ENCODE measurements at places on chromosomes 3 and 15.

DNA sequence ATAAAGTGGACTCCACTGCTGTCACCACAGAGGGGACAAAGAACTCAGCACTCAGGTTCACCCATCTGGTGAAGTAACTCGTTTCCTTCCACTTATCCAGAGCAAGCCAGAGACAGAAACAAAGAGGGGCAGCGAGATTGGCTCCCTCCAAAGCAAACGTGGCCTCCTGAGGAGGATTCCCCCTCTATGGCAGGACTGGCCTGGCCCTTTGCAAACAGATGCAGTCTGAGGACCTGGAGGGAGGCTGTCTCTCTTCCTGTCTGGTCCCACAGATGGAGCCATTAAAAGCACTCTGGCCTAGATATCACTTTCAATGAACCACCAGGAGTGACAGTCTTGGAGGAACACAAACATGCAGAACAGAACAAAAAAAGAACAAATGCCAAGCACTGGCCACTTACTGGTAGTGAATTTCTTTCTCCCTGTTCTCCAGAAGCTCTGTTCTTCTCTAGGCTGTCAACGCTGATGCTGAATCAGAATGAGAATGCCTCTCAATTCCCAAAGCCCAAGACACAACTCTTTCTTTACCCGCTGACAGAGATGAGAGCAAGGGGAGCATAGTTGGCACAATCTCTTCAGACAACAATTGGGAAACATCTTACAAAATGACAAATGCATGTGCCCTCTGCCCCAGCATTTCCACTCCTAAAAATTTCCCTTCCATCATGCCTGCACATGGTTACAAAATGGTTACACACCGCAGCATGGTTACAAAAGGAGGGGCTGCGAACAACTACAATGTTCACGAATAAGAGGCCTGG lies 14.3 kb downstream of the KLHL25 start:
- DNase-seq, result no peak

DNA sequence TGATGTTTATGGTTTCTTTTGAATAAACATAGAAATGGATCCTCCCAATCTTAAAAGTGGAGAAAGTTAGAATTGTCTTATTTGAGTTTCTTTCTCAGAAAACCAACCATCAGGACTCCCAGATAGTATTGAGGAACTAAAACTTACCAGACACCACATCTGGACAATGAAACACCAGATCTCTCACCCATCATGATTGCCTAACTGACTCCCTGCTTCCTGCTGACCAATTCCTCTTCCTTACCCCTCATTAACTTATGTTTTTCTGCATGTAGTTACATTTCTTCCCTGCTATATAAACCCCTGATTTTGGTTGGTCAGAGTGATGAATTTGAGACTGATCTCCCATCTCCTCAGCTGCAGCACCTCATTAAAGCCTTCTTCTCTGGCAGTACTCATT lies 242.0 kb upstream of the SETMAR start:
- DNase-seq, result no peak

GRCh38 chr15:50594311-50594710 lies 47.8 kb upstream of the USP50 start:
- DNase-seq, result no peak

DNA sequence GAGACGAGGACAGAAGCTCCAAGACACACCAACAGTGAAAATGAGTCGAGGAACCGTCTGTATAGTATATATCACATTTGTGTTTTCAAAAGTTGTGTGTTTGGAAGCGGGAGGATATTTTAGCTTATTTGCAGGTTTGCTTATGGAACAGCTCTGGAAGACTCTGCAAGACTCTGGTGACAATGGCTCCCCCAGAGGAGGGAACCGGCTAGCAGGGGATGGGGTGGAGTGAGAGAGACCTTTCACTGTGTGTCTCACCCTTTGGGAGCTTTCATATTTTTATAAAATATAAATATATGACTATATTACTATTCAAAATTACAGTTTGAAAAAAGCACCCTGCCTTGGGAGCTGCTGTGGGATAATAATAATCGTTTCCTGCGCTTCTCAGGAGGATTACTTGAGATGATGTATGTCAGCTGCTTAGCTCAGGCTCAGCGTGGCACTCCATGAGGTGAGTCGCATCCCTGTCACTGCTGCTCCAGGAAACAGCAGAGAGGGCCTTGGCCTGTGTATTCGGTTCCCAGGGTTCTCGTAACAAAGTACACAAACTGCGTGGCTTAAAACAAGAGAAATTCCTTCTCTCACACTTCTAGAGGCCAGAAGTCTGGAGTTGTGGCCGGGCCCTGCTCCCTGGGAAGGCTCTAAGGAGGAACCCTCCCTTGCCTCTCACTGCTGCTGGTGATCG lies 183.9 kb downstream of the FAM43A start:
- no peak for DNase-seq

DNA sequence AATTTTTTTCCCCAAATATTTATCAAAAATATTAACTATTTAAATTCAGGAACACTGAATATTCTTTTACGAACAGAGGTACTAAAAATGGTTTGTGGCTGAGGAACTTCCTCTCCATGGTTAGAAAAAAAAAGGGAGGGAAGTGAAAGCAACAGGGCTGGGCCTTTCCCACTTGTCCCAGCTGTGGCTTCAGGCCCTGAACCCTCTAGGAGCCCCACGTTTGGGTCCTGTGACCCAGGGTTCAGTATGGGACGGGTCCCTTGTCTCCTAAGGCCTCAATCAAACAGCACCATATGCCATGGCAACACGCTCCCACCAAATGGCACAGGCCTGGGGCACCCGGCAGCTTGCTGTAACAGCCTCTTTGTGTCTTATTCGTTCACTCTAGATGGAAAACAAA lies 32.4 kb downstream of the POC1A start:
- DNase-seq, result no peak

GRCh38 chr15:29097168-29097567 lies 172.5 kb downstream of the NSMCE3 start:
- DNase-seq, result no peak

- DNase-seq, result no peak
Observed at GRCh38 chr3:126573492-126574117, 14.9 kb upstream of the C3orf22 start.

DNA sequence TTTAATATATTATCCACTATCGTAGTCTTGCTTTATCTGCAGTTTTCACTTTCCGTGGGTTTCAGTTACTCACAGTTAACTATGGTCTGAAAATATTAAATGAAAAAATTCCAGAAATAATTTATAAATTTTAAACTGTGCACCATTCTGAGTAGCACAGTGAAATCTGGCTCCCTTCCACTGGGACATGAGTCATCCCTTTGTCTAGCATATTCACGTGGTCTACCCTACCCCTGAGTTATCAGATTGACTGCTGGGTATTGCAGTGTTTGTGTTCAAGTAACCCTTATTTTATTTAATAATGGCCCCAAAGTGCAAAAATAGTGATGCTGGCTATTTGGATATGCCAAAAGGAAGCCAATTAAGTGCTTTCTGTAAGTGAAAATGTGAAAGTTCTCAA lies 539.5 kb upstream of the AGTR1 start:
- no peak for DNase-seq

- no peak for DNase-seq
Observed at GRCh38 chr3:26018889-26019288, 229.0 kb downstream of the OXSM start.

DNA sequence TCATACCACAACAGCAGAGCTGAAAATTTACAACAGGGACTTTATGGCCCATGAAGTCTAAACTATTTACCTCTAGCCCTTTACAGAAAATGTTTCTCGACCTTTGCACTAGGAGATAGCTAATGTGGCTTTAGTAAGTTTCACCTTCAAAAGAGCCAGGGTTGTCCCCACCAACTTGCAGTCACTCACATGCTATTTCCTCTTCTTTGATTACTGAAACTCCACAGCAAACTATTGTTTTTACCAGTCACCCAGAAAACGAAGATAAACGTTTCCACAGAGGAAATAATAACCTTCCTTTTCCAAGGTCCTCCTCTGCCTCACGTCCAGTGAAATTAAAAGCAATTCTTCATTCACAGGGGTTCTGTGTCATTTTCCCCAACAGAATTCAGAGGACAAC lies 48.2 kb downstream of the WWTR1 start:
- DNase-seq, result peak; percentile 29

- DNase-seq, result no peak
Observed at GRCh38 chr3:195253923-195254432, 17.0 kb downstream of the XXYLT1 start.

GRCh38 chr3:128385080-128385832 lies 81.4 kb downstream of the DNAJB8 start:
- no peak for DNase-seq

DNA sequence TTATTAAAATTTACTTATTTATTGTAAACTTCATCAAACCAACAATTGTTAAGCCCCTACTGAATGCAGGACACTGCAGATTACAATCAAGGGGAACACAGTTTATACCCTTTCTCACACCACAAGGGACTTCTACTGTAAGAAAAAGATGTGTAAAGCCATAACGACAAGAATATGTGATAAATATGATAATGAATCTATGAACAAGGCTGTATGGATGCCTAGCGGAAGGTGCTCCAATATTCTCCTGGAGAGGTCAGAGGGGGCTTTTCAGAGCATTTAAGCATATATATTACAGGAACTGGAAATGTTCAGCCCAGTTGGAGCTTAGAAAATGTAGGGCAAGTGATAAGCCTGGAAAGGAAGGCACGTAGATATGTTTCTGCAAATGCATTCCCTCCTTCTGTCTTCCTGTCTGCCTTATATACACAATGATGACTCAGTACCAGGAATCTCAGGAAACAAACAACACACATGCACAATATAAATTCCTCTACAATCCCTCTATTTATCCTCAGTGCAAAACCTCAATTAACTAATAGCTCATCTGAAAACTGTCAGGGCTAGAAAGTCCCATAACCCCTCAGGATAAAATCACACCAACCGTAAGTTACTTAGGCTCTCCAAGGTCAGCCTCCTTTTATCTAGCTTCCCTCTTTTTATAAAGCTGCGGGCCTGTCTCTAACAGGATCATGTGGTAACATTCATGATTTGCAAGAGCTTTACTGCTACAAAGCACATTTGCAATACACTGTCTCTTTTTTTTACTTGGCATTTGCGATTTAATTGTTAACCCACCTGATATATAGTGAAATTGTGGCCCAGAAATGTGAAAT lies 393.1 kb downstream of the LPP start:
- no peak for DNase-seq

- DNase-seq, result no peak
Observed at GRCh38 chr3:88957711-88958439, 149.5 kb upstream of the EPHA3 start.

DNA sequence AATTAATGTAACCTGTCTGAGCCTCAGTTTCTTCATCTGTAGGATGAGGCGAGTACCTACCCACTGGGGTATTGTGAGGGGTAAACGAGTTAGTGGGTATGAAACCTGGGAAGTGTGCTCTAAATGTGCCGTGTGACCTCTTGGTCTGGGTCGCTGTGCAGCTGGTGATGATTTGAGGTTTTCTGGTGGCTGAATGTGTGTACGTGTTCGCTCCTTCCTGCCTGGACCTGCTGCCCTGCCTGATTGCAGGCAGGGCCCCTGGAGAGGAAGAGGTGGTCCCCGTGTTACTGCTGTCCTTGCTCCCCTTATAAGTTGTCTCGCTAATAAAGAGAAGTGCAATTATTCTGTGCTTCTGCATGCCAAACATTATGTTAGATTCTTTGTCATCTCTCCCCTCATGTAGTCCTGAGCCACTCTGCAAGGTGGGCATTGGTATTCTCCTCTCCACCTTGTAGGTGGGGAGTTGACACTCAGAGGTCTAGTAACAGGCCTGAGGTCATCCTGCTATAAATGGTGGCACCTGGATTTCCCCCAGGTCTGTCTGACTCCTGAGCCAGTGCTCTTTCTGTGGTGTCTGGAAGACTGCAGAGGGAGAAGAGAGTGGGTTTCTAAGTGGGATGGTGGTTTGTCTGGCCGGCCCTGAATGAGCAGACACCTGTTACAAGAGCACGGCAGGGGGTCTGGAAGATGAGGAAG lies 15.7 kb downstream of the PDIA5 start:
- peak; percentile 34 for DNase-seq

DNA sequence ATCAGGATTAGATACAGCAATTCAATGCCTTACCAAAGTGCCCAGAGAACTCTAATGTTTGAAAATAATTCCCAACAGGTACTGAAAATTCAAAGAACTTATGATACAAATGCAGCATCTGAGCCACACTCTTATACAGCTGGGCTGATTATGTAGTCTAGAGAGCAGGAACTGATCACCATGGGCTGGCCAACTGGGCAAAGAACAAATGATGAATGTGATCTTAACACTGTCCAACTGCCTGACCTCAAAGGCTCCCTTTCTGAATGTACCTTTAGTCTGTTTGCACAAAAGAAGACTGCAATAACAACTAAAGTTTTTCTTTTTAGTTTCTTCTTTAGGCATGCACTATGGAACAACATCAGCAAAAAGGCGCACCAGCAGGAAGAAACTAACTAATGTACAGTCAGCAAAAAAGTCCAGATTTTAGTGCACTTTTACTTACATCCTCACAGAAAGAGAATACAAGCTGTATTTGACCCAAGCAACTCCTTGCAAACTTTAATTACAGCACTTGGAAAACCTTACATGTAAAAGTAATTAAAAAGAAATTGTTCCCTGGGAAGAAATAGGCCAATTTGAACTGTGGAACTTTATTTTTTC lies 1095.1 kb downstream of the IGSF11 start:
- DNase-seq, result no peak

- DNase-seq, result no peak
Observed at GRCh38 chr3:172253200-172253599, 195.1 kb downstream of the GHSR start.

DNA sequence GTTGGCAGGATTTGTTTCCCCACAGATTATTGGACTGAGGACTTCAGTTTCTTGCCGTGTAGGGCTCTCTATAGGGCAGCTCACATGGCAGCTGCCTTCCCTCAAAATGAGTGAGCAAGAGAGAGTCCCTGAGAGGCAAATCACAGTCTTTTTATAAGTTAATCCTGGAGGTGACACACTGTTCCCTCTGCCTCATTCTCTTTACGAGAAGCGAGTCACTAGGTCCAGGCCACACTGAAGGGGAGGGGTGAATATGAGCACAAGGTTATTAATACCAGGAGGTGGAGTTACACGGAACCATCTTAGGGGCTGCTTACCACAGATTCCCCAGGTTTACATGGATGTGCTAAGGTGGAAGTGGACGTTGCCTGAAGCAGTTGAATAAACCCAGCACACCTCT lies 77.0 kb downstream of the LPP start:
- no peak for DNase-seq

GRCh38 chr3:71153713-71154112 lies 429.8 kb downstream of the FOXP1 start:
- DNase-seq, result no peak

Data from GM19239 (cell line).